ENCODE measurements at places on chromosomes 13 and 19.
A peak's percentile ranks its signal among the peaks of the same experiment; 100 is the strongest.

DNA sequence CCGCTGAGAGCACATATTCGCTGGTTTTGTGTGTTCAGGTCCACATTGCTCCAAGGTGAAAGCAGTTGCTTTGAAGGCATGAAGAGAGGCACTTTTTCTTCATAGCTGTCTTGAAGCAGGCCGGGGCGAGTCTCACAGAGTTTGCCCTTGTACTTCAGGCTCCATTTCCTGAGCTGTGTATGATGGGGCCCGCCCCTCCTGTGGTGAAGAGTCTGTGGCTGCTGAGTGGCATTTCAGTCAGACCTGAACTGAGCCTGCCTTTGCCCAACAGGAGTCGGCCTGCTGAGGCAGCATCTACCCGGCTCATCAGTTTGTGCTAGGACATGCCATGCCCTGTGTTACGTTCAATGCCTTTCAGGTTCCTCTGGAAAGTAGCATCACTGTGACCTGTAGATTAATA, 44.4 kb upstream of the C1QTNF9 start:
- peak; percentile 89 for DNase-seq

DNA sequence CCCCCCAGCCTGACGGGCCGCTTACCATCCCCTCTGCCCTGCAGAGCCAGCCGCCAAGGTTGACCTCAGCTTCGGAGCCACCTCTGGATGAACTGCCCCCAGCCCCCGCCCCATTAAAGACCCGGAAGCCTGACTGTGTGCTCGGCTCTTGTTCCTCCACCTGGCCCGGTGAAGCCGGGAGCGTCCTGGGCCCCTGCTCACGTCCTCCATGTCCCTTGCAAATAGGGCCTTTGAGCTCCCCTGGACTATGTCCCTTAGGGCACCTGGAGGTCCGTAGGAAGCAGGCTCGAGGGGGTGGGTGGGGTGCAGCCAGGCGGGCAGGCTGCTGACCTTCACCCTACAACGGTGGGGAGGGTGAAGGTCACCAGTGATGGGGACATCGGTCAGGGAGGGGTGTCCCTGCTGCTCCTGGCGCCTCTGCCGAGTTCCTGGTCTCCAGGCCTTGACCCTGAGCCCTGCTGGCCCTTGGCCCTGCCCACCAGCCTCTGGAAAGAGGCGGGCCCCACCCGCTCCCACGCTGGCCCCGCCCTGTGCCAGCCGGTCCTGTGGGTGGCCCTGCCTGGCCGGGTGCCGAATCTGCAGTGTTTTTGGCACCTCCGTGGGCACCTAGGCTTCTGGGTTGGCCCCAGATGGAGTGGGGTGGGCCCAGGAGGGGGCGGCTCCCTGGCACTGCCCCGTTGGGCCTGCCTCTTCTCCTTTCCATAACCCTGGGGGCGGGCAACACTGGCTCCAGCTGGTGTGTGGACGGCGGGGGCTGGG, 3.3 kb downstream of the ATP5F1D start:
- DNase-seq, result no peak

GRCh38 chr19:15331419-15332310, 674 bp downstream of the BRD4 start:
- peak; percentile 67 for DNase-seq

- DNase-seq, result no peak
Measured at GRCh38 chr19:43610493-43610892, 1.4 kb upstream of the SRRM5 start.

- DNase-seq, result no peak
Measured at GRCh38 chr19:45554481-45554880, 30.1 kb downstream of the OPA3 start.

DNA sequence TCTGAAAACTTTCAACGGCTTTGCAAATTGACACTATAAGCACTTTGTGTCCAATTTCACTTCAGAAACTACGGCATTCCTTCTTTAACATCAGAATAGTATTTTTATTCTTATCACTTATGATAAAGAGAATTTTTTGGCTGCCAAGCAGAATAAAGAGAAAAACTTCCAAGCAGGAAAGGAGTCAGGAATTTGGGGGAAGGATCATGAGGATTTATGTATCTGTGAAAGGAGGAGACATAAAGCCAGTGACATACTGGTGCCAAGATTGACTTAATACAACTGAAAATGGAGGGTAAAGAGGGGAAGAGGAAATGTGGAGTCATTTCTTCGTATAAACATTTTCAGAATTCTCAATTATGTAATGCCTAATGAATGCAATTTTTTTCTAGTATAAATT, 94.7 kb downstream of the RBM26 start:
- no peak for DNase-seq
